ENCODE measurements at places on chromosomes 2 and 18.

DNA sequence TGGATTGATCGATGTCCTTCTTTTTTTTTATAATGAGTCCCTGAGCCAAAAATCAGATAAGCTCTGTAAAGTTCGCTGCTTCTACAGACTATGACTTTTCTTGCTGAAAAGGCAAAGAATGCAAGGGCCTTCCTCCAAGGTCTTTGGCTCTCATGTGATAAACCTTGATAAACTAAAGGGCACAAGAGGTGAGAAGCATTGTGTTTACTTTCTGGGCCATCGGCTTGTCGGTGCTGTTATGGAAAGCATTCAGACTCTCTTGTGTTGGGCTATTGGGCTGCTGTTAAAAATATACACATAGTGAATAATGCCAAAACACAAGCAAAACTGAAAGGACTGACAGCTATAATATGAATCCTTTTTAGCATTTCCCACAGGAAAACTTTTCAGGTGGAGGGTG is 472.4 kb upstream of the SPHKAP start:
- no peak for DNase-seq

DNA sequence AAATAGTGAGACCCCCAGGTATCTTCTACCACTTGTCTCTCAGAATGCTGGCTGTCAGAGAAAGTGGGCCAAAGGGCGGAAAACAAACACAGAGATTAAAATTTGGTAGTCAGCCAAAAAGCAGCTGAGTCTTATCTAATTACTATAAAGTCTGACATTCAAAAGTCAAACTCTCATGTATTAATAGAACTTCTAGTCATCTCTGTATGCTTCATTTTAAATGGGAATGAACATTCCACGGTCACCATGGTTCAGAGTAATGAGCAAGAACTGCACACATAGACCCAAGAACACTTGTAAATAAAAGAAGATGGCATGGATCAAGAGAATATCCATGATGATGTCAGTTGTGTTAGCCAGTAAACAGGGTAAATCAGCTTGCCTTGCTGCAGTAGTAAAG is 1267.0 kb upstream of the CHAC2 start:
- no peak for DNase-seq

DNA sequence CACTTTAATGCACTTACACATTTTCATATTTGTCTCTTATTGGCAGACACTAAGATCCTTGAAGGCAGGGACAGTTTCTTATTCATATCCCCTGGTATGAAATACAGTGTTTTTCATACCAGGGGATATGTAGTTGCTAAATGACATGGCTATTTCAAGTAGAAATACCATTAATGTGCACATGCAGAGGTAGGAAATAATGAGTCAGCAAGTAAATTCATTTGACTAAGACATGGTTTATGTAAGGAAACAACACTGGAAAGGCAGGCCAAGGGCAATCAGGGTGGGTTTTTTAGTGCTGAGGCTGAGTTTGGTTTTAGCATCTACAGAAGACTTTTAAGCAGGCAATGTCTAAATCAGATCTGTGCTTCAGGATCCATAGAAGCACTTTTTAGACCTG is 155.9 kb downstream of the WDPCP start:
- DNase-seq: no peak

DNA sequence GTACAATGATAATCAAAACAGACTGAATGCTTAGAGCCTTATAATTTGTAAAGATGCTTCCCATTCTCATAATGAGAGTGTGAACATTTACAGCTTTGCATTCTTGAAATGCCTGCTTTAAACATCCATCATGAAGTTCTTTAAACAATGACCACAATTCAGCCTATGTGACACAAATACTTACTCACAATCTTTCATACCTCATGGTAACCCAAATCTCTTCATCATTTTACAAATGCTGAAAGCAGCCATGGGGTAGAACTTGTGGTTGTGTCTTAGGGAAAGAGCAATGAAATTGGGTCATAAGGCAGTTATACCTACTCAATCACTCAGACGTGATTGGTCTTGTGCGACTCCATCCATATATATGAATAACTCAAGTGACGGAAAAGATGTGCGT is 140.7 kb downstream of the RND3 start:
- no peak for DNase-seq

DNA sequence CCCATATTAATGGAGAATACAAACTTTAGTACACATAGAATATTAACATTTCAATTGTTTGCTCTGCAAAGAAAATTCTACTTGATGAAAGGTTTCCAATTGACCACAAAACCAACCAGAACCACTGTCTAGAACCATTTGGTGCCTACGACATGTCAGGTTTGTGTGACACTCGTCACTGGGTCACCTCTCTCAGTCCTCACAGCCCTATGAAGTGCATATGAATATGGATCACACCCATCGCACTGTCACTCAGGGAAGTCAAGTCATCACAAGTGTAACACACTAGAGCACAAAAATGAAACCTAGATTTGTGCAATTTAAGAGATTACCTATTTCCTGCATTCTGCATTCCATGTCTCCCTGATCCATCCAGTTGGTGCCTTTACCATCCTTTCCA is 43.7 kb downstream of the PTPN2 start:
- DNase-seq: no peak

DNA sequence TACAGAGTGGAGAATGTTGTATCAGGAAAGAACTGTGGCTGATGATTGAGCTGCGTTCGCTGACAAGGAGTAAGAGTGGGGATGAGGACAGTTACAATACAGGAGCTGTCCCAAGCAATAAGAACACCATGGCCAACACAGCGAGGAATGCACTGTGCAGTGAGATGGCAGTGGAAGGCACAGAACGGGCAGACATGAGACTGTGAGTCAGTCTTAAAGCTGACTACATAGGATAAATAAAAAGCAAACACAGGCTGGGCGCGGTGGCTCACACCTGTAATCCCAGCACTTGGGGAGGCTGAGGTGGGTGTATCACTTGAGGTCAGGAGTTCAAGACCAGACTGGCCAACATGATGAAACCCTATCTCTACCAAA is 89.8 kb downstream of the CABYR start:
- DNase-seq: peak; percentile 53

GRCh38 chr2:193701484-193701883 is 1506.8 kb upstream of the TMEFF2 start:
- DNase-seq: no peak

GRCh38 chr18:49899657-49900330 is 86.5 kb upstream of the ACAA2 start:
- DNase-seq: no peak

GRCh38 chr2:153971855-153972254 is 100.1 kb downstream of the GALNT13 start:
- no peak for DNase-seq

DNA sequence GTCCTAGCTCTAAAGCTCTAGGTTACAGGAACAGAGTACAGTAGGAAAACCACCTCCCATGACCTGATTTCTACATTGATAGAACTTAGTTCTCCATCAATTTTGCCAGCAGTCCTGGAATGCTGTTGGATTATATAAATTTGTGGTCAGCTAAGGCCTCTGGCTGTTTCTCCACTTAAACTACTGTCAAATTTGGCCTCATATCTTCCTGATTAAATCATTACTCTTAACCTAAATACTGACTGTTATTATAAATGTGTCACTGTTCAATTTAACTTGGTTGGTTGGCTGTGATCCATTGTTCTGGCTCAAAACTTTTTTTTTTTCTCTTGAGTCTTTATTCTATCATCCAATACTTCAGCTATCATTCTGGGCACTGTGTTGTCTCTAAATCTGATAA is 71.2 kb downstream of the TGFA start:
- no peak for DNase-seq

DNA sequence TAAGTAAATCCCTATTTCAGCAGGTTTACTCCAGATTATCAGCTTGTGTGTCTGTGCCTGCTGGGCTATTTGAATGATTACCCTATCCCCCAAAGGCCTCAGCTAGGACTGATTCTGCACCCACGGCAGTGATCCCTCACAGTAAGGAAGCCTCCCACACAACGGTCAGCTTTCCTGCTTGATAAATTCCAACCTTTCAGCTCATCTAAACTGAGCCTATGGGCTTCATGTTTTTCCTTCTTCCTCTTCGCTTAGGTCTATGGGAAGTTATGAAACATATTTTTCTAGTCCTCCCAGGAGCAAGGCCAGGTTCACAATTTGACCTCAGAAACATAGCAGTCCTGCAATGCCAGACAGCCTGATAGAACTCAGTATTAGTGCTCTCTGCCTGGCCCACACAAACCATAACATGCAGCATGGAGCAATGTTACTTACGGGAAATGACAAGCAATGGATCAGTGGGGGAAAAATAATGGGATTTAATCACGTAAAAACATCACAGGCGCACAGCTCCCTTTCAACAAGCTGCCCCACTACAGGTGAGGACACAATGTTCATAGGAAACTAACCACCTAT is 170.9 kb downstream of the ZNF521 start:
- DNase-seq: no peak

GRCh38 chr2:126975671-126976655 is 77.3 kb downstream of the TEX51 start:
- DNase-seq: no peak

- no peak for DNase-seq
Observed at GRCh38 chr2:168490015-168490874, 34.2 kb downstream of the CERS6 start.

DNA sequence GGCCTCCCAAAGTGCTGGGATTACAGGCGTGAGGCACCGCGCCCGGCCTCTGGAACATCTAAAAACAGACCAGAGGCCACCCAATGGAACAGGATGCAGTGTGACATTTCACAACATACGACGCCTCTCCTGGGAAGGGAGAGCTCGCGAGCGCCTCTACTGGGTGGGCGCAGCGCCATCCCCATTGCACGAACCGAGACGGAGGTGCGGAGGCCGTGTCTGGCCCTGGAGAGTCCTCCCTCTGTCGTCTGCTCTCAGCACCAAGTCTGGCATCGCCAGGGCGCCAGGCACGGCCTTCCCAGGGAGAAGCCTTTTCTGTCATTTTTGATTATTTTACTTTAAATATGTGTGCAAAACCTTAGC is 9.4 kb upstream of the GBX2 start:
- DNase-seq: no peak

DNA sequence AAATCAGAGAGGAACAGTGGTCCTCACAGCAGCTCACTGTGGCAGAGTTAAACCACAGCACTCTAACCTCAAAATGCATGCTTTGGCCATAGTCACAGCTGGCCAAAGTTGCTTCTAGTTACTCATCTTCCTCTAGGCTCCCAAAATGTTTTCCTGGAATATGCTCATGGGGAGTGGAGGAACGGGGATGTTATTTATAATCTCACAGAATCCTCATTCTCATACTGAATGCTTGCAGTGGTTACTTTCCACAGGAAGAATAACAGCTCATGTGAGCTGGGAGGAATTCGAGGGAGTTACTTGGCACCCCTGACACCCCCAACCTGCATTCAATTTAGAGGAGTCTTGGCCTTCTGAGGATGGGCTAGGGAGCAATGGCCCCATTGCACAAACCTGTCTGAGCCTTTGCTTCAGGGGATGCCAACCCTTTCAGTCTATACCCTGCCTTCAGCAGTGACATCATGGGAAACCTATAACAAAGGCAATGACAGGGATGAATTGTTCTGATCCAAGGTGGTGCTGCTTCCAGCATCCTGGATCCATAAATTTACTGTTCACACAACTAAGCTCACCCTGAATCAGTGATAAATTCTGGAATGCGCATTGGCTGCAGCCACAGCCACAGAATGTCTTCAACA is 22.4 kb upstream of the CCBE1 start:
- no peak for DNase-seq

- no peak for DNase-seq
Observed at GRCh38 chr2:168156661-168157060, 90.7 kb downstream of the STK39 start.

GRCh38 chr2:39640107-39640506 is 25.6 kb upstream of the TMEM178A start:
- no peak for DNase-seq

- DNase-seq: no peak
Observed at GRCh38 chr2:135650721-135651120, 90.9 kb upstream of the UBXN4 start.

- no peak for DNase-seq
Observed at GRCh38 chr2:197915548-197916265, 111.3 kb downstream of the PLCL1 start.

- peak; percentile 52 for DNase-seq
Observed at GRCh38 chr2:231227310-231228162, 29.1 kb downstream of the ARMC9 start.

GRCh38 chr2:236644502-236644911 is 74.9 kb downstream of the ACKR3 start:
- DNase-seq: no peak

GRCh38 chr2:53289309-53290006 is 478.1 kb upstream of the CHAC2 start:
- peak; percentile 77 for DNase-seq

- peak; percentile 67 for DNase-seq
Observed at GRCh38 chr18:3044931-3045698, 32.2 kb upstream of the LPIN2 start.

- no peak for DNase-seq
Observed at GRCh38 chr2:3778851-3779495, 75.6 kb downstream of the DCDC2C start.

DNA sequence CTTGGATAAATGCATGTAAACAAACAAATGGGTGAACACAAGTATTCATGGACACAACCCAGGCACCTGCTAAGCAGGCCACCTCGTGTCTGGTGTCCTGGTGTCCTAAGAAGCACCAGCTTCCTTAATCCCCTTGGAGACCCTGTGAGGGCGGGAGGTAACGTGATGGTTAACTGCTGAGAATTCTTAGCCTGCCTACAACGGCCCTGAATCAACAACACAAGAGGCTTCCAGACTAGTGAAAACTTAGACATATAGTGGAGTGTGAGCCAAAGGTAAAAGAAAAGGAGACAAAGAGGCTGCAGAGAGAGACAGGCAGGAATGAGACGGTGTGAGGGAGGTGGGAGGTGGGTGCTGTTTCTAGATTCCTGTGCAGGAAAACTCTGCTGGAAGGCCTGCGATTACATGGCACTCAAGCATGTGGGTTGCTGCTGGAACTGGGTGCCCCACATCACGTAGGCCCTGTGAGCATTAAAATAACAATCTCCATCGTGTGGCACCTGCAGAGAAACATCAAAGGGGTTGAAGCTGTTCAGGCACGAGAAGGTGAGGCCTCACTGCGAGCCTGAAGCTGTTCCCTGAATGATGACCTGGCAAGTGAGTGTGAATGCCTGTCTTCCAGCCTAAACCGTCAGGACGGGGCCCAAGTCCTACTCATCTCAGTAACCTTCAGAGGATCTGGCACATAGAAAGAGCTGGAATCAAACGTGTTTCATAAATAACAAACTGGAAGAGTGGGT is 64.2 kb downstream of the RPL37A start:
- DNase-seq: no peak
